Left lobe of liver (tissue), 2 donors: ENCODE measurements at places on chromosomes 2 and 18. TPM values are rescaled to one million over a fixed set of nuclear protein-coding genes. Genes with fewer than 3 reads are reported as not detected.

DNA sequence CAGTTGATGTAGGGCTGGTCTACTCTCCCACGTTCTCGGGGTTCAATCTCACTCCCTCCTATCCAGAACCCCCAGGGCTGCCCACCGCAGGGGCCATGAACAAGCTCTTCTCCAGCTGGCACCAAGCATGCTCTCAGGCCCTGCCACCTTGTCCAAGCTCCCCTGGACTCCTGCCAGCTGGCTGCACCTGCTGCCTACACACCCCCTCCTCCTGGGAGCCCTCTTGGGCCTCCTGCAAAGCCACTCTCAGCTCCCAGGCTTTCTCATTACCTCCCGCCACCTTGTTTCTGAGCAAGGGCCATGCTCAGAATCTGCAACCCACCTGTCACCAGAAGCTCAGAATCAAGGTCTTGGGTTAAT is 56.0 kb downstream of the HDAC4 start:
- DNase-seq = no peak

GRCh38 chr2:90079374-90079773 is 1387.9 kb downstream of the RPIA start:
- no peak for DNase-seq

DNA sequence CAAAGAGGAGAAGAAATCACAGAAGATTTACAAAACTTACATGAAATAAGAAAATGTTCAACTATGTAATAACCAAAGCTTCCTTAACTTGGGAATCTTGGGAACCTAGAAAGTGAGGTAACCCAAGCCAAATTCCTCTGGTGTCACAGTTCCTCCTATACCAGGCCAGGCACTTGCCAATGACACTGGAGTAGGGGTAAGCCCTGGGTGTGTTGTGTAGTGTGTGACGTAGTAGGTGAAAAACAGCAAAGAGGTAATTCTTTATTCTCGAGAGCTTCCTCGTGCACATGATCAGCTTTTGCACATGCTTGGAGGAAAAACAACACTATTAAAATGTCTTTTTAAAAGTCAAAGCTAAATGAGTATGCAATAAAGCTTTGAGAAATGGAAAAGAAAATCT is 118.0 kb downstream of the METTL8 start:
- no peak for DNase-seq

DNA sequence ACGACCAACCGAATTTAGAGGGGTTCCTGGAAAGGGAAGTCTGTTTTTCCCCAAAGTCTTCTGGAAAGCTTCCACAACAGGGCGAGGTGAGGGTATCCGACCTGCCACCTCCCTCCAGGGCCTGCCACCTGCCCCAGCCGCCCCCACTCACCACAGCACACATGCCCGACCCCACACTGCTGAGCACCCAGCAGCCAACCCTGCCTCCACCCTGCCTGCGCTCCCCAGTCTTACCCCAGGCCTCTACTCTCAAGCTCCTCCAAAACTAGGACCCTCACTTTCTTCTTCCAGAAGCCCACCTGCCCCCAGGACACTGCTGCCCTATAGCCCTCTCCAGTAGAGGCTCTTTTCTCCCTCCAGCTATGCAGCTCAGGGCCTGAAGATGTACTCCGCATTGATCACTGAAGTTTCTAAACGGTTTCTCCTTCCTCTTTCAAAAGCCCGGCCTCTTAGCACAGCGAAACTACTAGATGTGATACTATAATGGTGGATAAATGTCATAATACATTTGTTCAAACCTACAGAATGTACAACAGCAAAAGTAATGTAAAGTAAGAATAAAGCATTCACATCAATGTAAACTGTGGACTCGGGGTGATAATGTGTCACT is 128.8 kb upstream of the SLC1A4 start:
- no peak for DNase-seq

- peak; percentile 92 for DNase-seq
Measured at GRCh38 chr2:164620873-164621763, at the start of gene GRB14. Gene GRB14, minus strand, starts transcription at chr2:164621482. Its CDS starts 173 bp downstream, at chr2:164621309.

DNA sequence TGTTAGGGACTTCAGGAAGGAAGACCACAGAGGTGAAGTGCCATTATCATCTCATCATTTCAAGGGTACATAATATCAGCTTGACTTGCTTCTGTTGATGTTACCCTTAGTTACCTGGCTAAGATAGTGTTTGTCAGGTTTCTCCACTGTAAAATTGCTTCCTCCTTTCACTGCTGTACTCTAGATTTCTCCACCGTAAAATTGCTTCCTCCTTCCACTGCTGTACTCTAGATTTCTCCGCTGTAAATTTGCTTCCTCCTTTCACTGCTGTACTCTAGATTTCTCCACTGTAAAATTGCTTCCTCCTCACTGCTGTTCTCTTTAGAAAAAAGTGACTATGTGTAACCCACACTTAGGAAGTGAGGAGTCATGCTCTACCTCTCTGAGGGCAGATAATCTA is 1460.3 kb downstream of the SUCLG1 start:
- no peak for DNase-seq

DNA sequence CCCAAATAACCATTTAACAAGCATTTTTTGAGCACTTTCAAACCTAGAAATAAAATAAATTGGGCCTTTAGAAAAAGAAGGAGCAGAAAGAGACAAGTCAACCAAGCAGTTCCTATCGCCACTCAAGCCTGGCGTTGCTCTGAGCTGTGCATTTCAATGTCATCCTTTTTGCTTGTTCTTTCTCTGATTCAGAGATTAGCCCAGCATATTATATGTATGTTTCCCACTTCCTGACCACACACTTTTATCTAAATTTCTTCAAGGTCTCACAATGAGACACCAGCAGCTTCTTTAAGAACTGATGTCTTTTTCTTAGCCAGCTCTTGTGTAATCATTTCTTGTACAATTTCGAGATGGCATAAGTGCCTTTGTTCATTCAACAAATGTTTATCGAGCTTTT is 344.5 kb upstream of the ID2 start:
- DNase-seq = no peak

GRCh38 chr2:236054125-236054524 is 114.1 kb downstream of the GBX2 start:
- DNase-seq = no peak

- peak; percentile 44 for DNase-seq
Measured at GRCh38 chr2:240630771-240631547, 5.7 kb downstream of the GPR35 start.

- no peak for DNase-seq
Measured at GRCh38 chr2:5544205-5544786, 147.9 kb upstream of the SOX11 start.

- no peak for DNase-seq
Measured at GRCh38 chr2:55887901-55888624, 35.5 kb downstream of the EFEMP1 start.

- peak; percentile 7 for DNase-seq
Measured at GRCh38 chr2:109448207-109448606, 165.6 kb downstream of the SEPTIN10 start.

GRCh38 chr2:238999291-238999741 is 151.4 kb downstream of the TWIST2 start:
- peak; percentile 57 for DNase-seq

- no peak for DNase-seq
Measured at GRCh38 chr2:18402-19271, 27.7 kb downstream of the FAM110C start.

GRCh38 chr2:207494137-207494536 is 35.6 kb upstream of the CREB1 start:
- no peak for DNase-seq

- no peak for DNase-seq
Measured at GRCh38 chr18:10400534-10401307, 53.7 kb upstream of the APCDD1 start.

DNA sequence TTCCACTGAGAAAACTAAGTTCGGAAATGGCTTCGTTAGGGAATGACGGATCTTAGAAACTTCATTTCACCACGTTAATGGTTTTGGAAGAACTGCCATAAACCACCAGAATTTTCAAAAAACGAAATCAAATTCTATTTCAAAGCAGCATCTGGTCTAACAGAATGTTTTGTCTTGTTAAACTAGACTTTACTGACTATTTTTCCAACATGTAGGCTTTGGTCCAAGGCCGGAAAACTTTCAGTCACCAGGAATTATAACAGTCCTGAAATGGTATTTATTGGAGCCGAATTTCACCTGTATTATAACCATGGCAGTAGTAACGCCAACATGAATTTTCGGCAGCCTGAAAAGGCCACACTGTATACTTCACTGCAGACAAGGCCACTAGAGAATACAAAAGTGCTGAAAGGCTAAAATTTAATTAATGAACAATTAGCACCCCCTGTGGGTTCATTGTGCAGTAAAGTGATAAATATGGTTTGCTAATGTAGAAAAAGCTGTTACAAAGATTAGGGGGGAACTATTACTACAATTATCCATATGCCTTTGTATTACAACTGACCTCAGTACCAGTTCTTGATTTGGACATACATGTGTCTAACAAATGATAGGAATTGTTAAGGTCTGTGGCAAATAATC is 116.4 kb downstream of the ZNF521 start:
- DNase-seq = no peak

- DNase-seq = no peak
Measured at GRCh38 chr2:69073928-69074570, 61.1 kb downstream of the ANTXR1 start.

- no peak for DNase-seq
Measured at GRCh38 chr18:59744271-59744721, 47.1 kb upstream of the CCBE1 start.

DNA sequence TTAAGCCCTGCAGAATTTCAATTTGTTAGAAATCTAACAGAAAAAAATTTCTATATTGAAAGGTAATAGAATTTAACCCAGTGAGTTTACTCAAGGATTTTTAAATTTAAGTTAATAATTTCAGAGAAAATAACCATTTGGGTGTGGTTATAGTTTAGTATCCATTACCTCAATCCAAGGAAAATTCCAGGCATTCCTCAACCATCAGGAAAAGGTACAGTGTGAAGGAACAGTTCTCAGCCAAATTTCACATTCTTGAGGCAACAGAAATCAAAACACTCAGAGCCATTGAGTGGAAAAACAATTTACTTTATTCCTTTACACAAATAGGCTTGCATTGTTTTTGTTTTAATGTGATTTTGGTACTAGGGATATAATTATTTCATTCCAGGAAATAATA is 45.6 kb downstream of the ONECUT2 start:
- no peak for DNase-seq

DNA sequence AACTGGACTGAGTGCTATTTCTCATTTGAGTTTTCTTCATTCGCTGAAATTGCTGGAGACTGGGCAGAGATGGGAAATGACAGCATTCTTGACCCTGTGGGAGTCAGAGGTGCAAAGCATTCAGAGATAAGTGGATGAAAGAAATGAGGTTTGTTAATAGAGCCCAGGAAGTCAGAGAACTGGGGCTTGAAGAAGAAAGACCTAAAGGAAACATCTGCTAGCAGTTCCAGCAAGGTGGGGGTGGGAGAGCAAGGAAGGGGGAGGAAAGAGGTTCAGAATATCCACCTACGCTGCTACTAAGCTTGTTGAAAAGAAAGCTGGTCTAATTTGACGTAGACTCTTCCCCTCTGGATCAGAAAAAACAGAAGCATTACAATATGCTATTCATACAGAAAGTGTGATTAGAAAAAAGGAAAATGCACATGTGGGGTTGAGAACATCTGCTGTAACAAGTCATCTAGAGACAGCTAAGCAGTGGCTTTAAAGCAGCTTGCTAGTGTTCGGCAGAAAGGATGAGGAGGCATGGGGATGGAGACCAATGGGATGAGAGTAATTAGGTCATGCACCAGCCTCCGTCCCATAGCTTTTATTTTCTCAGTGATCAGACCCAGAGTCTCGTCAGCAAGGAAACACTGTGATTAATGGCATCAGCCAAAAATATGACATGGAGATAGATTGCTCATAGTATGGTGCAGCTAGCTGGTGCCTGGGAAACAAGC is 29.7 kb downstream of the NAB1 start:
- DNase-seq = no peak

DNA sequence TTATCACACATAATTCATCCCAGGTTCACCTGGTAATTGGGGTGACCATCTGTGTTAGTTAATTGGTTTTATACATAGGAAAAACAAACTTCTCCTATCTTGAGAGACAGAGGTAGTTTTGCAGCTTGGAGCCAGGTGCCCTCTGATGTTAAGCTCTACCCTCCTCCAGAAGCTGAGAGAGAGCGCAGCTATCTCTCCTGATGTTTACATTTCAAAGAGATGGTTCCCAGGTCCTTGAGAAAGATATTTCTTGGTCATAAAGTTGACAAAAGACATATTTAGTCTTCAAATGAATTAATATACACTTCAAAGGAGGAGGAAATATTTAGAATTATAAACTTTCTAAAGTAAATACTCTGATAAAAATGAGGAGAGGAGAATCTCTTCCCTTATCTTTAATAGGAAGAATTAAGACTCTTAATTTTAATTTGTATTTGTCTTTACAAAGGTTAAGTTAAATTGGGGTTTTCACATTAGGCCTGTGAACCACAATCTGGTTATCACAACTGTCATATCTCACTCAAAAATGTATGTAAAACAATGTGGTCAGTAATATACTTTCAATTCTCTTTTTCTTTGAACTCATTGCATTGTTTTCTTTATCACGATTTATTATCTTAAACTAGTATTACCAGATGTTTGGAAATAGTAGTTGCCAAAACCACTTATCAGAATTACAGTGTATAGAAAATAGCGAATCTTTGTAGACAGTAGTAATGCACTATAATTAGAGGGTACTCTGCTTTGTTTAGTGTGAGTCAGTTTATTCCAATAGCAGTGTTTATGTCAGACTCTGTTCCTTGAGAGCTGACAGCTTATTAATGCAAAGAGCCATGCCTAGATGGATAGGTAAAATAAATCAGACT is 26.8 kb downstream of the SERPINB4 start:
- no peak for DNase-seq

GRCh38 chr2:37615804-37616676 is 55.4 kb downstream of the CDC42EP3 start:
- DNase-seq = no peak

DNA sequence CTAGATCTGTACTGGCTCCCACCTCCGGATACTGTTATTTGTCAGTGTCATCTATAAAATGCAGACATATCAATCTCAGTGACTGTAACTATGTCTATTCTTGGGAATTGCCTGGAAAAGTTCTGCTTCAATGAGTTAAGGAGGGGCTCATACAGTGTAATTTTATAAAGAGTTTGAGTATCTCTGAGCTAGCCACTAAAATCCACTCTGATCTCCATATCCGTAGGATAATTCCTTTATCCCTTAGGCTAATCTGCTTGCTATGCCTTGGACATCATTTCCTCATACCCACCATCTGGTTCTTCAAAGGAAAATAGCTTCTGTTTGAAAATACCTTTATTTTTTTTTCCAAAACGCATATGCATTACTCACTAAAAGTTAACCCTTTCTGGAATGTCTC is 863.2 kb downstream of the SUCLG1 start:
- no peak for DNase-seq

The PLEK gene
- total RNA-seq = 2.9 TPM

The UGT1A7 gene
- 4.1 TPM for total RNA-seq

The CD207 gene
- not detected for total RNA-seq

The PROKR1 gene
- 0.05 TPM for total RNA-seq

The INHA gene
- 0.20 TPM for total RNA-seq

The MOGAT1 gene
- total RNA-seq = 10.2 TPM

The ITGA6 gene
- total RNA-seq = 13.5 TPM

The DHRS9 gene
- 0.30 TPM for total RNA-seq

The AQP12A gene
- not detected for total RNA-seq

The RFX8 gene
- total RNA-seq = not detected

The MYOM1 gene
- total RNA-seq = 4.9 TPM
